Stimulated activated CD8-positive, alpha-beta memory T cell treated with anti-CD3 and anti-CD28 coated beads, Interleukin-7, amount 100 ng/mL, for 1 hour (primary cell): ENCODE measurements at places on chromosomes 2 and 18.
A peak's percentile ranks its signal among the peaks of the same experiment; 100 is the strongest.

DNA sequence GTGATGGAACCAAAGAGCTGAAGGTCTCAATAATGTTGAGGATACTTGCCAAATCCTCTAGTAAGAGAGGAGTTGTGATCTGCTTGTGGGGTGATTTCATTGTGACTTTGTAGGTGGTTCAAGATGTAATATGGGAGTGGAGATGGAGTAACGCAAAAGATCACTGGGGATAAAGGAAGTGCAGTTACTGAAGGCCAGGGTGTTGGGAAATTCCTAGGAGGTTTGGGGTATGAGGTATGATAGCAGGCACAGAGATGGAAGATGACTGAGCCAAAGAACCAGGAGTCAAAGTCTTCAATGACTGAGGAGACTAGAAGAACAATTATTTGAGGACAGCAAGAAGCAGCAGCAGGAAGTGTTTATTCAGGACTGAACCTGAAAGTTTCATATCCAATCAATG is 222.6 kb downstream of the NCKAP5 start:
- DNase-seq, result no peak

GRCh38 chr2:43218702-43219382 is 7.6 kb downstream of the ZFP36L2 start:
- peak; percentile 54 for DNase-seq

DNA sequence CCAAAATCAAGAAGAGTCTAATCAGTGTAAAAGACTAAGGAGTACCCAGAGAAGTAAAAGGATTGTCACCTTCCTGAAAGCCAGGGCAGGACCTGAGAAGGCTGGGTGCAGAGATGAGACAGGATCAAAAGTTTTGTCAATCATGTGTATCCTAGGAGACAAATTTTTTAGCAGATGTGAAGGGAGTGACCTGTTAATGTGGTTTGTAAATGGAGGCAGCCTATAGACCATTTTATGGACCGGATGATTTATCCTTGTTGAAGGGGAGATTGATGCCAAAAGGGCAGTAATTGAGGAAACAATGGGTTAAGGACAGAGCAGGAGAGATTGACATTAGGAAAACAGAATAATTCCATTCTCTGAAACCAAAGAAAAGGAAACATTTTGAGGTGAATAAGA is 813 bp downstream of the NDC80 start:
- DNase-seq, result no peak

- DNase-seq, result no peak
These were observed 2.7 kb downstream of the GEN1 start for GRCh38 chr2:17756668-17757067.

GRCh38 chr2:233693963-233694362 is 1.3 kb downstream of the UGT1A6 start:
- no peak for DNase-seq

DNA sequence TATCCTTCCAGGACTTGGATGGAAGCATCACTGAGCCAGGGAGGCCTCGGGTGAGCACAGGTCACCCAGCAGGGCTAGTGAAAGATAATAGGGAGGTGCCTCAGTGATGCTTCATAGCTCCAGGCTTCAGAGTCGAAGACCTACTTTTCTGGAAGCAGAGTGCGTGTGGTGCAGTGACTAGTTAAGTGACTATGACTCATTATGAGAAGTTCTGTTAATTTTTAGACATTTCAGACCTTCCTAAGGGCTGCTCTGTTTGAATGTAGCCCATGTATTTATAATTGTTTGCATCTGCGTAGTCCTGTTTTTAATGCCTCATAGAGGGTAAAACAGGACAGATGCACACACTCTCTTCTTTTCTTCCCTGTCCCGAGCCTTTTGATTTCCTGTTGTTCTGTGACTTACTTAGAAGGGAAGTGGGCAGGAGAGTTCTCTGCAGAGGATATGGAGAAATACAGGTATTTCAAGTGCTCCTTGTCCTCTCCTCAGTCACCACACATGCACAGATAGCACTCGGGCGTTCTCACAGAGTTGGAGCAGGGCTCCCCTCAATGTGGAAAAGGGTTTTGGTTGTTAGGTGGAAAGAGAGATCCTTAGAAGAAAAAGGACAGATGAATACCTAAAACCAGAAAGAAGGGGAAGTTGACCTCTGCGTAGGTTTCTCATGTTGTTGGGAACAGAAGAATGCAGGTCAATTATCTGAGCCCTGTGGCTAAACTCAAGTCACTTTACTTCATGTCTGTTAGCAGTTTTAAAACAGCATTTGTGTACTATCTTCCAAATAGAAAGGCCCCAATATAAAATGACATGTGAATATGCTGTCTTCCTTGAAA is 34.7 kb downstream of the RALB start:
- no peak for DNase-seq

- DNase-seq, result no peak
These were observed 174.9 kb downstream of the SEPTIN10 start for GRCh38 chr2:109438773-109439389.

- no peak for DNase-seq
These were observed 117.4 kb downstream of the ETAA1 start for GRCh38 chr2:67514515-67514914.

DNA sequence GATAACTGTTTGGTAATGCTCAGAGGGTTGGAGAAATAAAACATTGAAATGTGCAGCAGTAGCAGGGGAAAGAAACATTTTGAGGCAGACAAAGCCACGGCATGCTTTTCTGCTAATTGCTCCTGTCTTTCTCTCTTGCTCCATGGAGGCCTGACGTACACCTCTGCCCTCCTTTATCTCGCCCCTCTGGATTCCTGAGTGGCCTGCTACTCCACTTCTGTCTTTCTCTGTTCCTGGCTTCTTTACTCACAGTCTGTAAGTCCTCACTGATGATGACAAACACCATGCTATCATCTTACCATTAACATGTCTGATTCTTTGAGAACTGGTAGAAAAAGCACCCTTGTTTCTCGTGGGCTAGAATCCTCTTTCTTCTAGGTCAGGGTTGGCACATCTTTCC is 392.9 kb downstream of the MEIS1 start:
- DNase-seq, result no peak

GRCh38 chr2:44553456-44553855 is 191.7 kb downstream of the CAMKMT start:
- DNase-seq, result no peak

DNA sequence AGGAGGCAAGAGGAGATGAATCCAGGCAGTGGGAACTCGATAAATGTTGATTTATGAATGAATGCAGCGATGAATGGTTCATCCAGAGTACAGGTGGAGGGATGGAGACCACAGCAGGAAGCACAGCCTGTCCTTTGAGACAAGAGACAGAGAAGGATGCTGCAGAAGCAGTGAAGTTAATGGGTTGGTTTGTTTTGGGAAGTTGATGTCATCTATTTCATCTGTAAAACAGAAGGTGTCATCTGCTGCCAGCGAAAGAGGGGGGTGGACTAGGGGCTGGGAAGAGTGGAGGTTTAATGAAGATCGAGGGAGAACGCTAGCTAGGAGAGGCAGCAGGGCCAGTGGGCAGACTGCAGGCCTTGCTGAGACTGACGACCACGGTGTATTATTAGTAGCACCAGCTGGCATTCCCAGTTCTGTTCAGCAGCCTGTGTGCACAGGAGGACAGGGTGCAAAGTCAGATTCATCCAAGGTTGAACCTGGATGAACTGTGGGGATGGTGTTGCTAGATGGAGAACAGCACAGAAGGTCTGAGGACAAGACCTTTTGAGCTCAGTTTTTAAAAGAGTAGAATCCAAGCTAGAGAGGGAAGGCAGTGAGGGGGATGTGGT is 120.3 kb upstream of the CAPN13 start:
- DNase-seq, result no peak

GRCh38 chr2:81739966-81740365 is 1435.4 kb upstream of the LRRTM1 start:
- no peak for DNase-seq

DNA sequence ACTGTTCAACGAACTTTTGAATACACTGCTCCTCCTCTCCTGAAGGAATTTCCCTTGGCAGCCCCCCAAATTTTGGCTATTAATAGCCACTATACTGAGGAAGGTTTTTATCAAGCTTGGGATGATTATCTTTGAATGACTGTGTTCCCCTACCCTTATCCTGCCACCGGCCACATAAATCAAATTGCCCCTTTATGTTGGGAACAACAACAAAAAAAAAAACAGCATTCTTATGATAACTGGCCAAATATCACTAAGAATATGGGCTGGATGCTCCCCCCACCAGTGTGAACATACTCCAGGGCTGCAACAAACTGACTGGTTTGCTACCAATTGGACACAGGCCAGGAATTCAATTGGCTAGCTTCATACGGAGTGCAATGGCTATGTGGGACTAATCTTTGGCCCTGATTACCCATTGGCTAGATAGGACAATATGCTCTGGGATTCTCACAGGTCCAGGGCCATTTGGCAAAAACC is 20.6 kb downstream of the DUSP11 start:
- no peak for DNase-seq

DNA sequence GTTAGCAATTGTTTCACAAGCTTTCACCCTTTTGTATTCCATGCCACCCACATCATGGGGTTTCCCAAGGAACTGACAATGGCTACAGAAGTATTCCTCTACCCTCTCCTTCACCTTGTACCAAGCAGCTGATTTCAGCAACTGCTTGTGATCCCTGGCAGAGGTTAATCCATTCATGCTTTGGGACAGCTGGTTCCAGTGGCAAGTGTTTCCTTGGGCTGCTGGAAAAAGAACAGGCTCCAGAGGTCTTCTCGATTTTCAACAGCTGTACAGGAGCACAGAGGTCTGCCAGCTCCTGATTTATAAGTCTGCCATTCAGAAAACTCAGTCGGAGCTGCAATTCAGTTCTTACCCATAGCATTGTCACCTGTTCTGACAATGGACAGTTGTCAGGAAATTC is 239.2 kb upstream of the CWC22 start:
- no peak for DNase-seq

GRCh38 chr2:38487852-38488251 is 110.8 kb upstream of the ATL2 start:
- DNase-seq, result no peak

DNA sequence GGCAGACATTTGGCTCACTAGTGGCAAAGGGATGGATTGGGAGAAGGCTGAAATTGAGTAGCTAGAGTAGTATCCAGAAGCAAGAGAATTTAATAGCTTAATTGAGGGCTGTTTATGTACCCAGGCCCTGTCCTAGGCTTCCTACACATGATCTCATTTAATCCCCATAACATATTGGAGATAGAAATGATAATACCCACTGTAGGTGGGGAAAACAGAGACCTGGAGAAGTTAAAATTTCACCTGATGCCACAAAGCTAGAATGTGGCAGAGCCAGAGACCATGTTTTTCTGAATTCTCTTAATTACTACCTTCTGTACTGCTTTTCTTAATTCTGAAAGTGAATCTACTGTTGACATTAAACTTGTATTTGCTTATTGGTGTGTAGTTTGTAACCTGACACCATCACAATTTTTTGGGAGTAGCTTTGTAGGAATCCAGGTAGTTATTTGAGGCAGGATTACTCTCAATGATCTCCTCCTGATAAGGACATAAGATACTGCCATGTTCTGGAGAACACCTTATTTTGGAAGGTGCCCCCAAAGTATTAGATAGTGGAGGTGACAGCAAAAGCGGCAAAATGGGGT is 42.2 kb downstream of the RAB10 start:
- no peak for DNase-seq

DNA sequence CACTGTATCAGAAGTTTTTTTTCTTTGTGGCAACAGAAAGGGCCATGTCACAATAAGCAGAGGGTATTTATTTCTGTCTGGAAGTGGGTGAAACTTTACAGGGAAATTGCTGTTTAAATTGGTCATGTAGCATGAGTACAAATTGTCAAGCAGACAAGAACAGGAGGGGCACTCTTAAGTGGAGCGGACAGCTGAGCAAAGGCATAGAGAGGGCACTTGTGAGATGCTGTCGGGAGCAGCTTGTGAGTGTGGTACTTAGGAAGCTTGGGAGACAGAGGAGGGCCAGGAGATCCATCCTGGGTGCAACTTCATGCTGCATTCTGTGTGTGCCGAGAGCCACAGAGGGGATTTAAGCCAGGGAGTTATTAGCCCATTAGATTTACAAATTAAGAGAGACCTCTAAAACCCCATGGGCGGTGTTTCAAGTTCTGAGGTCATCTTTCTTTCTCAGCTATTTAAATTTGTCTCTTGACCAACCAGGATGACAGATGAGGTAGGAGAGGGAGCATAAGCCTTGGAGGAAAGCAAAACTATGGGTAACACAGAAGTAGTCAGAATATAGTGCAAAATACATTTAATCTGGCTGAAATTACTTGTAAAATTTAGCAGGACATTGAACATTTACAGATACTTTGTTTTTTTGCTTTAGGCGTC is 30.4 kb downstream of the INPP4A start:
- no peak for DNase-seq

DNA sequence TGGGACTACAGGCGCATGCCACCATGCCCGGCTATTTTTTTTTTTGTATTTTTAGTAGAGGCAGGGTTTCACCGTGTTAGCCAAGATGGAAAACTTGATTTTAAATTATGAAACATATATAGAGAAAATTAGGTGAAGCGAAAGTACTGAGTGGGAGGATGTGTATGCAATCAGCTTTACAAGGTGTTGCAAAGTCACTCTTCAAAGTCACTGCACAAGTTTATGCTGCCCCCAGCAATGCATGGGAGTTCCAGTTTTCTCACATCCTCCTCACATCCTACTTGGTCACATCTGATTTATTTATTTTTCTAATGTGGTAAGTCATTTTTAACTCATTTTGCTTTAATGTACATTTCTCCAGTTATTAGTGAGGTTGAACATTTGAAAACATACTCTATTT is 49.2 kb upstream of the CHN1 start:
- no peak for DNase-seq

GRCh38 chr2:162256591-162256991 is 13.3 kb upstream of the FAP start:
- DNase-seq, result no peak

DNA sequence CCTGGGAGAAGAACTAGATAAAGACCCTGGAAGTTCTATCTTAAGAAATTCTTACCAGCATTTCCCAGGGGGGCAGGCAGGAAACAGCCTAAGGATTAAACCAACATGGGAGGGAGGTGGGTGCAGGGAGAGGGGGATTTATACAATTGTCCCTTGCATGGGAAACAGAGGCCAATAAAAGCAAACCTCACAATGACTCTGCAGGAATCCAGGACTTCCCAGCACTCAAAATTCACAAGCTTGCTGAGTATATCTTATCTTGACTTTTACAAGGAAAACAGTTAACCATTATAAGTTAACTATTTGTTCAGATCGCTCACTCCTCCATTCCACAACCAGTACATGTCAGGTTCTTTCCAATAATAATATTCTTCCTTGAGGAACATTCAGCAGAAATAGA is 241.3 kb downstream of the MREG start:
- no peak for DNase-seq

DNA sequence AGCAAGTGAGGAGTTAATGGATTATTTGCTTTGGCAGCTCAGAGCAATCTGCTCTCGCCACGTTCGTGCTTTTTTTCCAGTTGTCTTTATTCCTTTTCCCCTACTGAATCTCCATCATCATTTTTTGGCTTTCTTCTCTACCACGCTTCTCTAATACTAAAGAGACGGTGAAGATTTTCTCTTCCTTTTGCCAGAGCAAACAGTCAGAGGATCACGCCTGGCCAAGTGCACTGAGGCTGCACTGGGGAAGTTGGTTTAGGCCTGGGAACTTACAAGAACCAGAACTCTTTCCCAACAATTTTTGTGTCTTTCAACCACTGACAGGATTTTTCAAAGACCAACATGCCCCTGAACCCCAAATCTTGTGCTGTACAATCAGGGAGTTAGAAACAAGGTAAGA is 172.3 kb downstream of the PID1 start:
- DNase-seq, result no peak

- DNase-seq, result no peak
These were observed 102.3 kb downstream of the ZFP36L2 start for GRCh38 chr2:43123981-43124686.
